ENCODE measurements at places on chromosomes 12 and 14.
A peak's percentile ranks its signal among the peaks of the same experiment; 100 is the strongest.

- DNase-seq, result no peak
These were observed 312.9 kb downstream of the ITPR2 start for GRCh38 chr12:26520109-26520508.

DNA sequence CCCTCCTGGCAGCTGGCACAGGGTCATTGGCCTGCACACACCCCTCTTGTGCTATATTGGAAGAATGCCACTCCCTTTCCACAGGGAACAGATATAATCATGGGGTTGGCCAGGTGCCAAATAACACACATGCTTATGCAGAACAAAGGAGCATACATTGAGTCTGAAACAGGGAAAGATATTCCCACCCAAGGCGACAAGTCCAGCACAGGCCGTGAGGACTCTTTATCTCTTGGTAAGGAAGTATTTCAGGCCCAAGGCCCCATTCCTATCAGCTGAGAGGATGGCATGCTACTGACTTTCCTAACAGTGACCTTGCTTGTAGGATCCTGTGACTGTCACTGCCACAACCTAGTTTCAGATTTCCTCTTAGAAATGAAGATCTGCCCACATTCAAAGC, 59.0 kb upstream of the STXBP6 start:
- DNase-seq, result no peak

GRCh38 chr12:79515530-79515935, 175.2 kb downstream of the PAWR start:
- no peak for DNase-seq

- DNase-seq, result no peak
These were observed 85.0 kb downstream of the LLPH start for GRCh38 chr12:66045506-66045905.

DNA sequence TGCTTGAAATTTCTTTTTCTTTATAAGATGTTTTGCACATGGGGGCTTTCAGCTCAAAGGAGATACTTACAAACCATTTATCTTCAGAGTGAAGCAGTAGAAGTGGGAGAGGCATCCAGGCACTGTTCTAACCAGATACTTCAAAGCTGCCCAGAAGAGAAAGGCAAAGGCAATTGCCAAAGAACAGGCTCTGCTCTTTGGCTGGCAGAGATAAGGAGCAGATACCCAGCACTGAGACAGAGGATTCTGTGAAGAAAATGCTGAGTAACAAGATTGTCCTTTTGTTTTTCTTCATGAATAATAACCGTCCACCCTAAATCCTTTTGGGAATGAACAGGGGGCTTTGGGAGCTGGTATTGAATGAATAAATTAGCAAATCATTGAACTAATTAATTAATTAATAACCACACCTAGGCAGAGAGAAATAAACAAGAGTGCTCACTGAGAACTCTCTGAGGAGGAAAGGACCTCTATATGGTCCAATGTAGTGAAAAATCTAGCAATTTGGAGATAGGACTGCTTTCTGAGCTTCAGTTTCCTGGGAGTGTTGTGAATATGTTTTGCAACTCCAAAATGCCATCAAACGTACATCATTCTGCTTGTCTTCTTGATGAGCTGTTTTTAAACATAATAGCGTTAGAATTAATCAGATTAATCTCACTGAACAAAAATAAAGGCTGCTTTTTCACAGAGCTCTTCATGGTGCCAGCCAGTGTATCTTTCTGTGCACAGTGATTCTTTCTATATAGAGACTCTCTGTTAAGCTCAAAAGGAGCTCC, 192.8 kb upstream of the AMIGO2 start:
- DNase-seq, result no peak

GRCh38 chr12:91810531-91811451, 334.9 kb downstream of the BTG1 start:
- DNase-seq, result no peak

DNA sequence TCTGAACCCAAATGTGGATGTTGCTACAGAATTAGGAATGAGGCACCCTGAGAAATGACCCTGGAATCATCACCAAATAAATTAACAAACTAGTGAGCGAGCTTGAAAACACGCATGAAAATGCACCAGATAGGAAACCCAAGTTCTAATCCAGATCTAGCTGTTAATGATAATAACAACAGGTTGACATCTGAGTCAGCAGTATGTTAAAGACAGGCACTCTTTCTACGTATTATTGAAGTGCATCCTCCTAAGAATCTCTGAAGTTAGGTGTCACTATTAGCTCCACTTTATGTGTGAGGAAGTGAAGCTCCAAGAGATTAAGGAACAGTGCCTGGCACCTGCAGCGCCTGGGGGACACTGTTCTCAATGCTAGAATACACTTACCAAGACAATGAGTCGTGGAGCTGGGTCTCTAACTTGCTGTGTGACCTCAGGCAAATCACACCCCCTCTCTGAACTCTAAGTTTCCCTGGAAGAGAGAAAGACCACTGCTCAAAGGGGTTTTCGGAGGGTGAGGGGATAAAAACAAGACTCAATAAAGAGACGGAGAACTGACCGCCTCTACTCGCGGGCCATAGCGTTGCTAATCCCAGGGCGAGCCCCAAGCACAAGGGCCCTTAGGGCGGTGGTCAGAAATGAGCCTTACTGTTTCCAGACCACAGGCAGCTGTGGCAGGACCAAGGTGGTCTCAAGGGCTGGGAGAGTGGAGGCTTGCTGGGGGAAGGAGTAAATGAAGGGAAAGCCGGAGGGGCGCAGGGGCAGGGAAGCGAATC, 2.1 kb downstream of the SLC6A12 start:
- DNase-seq, result no peak

GRCh38 chr12:26795910-26796309, 37.1 kb downstream of the ITPR2 start:
- no peak for DNase-seq

DNA sequence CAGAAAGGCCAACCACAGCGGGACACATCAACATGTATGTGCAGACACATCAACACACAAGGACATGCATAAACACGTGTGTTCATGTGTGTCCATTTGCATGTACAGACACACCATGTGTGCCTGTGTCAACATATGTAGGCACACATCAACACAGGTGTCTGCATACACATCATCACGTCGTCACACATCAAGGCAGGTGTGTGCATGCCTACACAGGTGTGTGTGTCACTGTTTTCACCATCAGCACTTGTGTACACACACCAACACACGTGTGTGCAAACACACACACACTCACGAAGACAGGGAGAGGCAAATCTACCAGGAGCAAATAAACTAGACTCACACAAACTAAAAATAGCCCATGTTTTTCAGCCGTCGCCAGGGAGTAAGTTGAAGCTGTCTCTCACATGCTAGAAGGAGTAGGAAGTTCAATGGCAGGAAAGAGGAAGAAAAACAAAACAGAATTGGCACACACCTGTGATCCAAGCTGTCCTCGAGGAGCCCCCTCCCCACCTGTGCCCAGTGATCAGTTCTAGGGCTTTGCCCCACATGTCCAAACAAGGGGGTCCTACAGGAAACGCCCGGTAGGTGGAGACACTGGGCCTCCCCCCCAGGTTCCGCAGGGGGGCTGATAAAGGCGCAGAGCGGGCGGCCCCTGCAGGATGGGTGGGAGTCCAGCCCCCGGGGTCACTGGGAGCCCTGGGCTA, 7.4 kb downstream of the SCARB1 start:
- DNase-seq, result no peak

- no peak for DNase-seq
These were observed 38.2 kb upstream of the ARHGAP5 start for GRCh38 chr14:32038876-32039275.

- DNase-seq, result no peak
These were observed 405.0 kb downstream of the TRHDE start for GRCh38 chr12:72677139-72677538.

DNA sequence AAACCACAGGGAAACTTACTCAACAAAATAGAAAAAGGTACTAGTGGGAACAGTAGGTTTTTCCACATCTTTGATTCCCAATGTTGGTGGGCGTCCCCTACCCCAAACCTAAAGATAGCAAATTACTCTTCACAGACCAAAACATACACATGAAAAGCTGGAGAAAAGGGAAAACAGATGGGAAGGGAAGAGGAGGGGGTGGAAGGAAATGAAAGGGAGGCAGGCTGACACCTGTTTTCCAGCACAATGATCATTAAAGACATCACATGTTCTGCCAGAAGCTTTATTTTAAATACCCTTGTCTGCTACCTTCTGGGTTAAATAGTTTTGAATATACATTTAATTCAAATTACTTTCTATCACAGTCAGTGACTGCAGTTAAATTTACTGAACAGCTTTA, 1617.9 kb upstream of the SEL1L start:
- no peak for DNase-seq

DNA sequence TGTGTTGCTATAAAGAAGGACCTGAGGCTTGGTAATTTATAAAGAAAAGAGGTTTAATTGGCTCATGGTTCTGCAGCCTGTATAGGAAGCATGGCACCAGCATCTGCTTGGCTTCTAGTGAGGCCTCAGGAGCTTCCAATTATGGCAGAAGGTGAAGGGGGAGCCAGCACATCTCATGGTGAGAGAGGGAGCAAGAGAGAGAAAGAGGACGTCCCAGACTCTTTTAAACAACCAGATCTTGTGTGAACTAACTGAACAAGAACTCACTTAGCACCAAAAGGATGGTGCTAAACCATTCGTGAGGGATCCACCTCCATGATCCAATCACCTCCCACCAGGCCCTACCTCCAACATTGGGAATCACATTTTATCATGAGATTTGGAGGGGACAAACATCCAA, 6.1 kb upstream of the SNAPC1 start:
- DNase-seq, result no peak

DNA sequence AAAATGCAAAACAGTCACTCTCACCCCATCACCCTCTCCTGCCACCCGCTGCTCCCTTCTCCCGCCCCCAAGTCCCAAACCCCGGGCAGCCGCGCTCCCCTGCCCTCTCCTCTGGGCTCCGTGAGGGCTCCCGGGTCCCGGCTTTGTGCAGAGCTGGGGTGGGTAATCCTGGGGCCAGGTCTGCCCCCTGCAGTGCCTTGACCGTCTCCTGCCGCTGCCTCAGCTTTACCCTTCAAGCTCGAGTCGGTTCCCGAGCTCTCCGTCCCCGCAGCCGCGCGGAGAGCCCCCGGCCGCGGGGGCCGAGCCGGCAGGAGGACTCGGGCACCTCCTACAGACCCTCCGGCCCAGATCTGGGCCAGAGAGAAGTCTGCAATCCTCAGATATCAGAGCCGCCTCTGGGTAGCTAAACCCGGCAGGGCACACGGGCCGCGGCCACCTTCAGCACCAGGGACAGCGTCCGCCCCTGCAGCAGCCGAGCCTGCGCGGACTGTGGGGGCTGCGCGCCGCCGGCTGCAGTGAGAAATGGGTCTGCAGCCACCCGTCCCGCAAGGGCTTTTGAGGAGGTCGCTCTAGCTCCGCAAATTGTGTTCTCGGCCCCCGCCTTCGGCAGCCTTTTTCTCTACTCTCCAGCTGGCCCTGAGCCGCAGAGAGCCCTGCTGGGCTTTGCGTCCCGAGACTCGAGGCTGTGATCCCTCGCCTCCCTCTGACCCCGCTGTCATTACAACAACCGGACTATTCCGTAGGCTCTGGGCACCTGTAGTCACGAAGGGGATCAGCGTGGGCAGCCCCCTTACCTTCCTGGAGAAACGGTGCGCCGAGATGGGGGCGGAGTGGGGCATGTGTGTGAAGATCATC, 1.2 kb downstream of the PRMT8 start:
- DNase-seq, result no peak

GRCh38 chr12:55227643-55228042, 6.8 kb downstream of the OR10A7 start:
- DNase-seq, result no peak

DNA sequence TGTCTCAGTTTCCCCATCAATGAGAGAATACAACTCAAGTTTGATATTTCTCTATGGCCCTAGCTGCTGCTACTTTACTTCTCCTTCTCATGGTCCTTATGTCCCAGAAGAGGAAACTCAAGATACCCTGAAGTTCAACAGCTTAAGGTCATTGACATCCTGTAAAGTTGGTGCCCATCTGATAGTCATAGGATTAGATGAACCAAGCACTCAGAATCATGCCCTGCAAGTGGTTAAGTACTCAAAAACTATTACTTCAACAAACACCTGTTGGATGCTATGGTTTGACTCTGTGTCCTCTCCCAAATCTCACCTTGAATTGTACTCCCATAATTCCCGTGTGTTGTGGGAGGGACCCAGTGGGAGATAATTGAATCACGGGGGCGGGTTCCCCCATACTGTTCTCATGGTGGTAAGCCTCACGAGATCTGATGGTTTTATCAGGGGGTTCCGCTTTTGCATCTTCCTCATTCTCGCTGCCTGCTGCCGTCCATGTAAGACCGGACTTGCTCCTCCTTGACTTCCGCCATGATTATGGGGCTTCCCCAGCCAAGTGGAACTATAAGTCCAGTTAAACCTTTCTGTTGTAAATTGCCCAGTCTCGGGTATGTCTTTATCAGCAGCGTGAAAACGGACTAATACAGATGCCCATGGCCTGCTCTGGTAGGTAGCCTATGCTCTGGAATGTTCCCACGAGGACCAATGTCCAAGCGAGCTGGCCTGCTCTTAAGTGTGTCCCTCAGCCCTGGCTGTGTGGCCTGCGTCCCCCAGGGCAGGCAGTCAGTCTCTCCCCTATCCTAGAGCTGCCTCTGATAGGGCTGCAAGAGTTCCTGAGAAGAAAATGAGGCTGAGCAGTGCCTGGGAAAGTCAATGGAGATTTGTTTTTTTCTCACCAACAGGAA, 18.1 kb downstream of the CAMKK2 start:
- no peak for DNase-seq

DNA sequence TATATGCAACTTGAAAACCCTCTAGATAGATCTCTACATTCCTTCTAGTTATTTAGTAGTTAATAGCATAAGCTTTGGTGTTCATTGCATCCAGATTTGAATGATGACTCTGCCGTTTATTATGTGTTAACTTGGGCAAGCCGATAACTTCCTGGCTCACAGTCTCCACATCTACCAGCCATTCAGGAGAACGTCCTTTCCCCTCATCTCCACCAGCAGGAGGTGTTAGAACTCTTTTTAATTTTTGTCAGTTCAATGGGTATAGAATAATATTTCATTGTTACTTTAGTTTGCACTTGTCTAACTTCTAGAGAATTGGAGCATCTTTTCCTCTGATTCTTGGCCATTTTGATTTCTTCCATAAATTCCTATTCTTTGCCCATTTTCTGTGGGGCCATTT, 30.0 kb upstream of the WSCD2 start:
- no peak for DNase-seq

DNA sequence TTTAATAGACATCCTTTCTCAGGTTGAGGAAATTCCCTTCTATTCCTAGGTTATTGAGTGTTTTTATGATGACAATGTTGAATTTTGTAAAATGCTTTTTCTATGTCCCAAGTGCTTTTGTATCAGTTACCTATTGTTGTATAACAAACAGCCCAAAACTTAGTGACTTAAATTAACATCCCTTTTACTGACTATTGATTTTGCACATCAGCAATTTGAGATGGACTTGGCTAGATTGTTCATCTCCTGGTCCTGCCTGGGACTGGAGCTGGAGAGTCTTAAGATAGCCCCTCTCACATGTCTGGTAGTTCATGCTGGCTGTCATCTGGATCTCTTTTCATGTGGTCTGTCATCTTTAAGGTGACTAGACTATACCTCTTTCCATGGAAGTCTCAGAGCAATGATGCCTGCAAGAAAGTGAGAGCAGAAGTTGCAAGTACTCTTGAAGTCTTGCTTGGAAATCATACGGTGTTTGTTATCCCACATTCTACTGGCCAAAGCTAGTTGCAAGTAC, 132.6 kb downstream of the RPAP3 start:
- no peak for DNase-seq

GRCh38 chr12:124837958-124838803, 25.5 kb downstream of the SCARB1 start:
- no peak for DNase-seq

- DNase-seq, result peak; percentile 27
These were observed 64.1 kb downstream of the NELL2 start for GRCh38 chr12:44812062-44812461.

GRCh38 chr12:130563323-130563722, 152.8 kb downstream of the RIMBP2 start:
- DNase-seq, result no peak

All from activated naive CD8-positive, alpha-beta T cell treated with anti-CD3 and anti-CD28 coated beads, Interleukin-2, amount 50 U/mL, for 16 hours (primary cell).